ENCODE measurements at places on chromosomes 7 and 10. TPM values are rescaled to one million over a fixed set of nuclear protein-coding genes. Genes with fewer than 3 reads are reported as not detected.

C10orf67 gene
- total RNA-seq, result 0.14 TPM

TAF5 gene
- total RNA-seq, result 4.1 TPM

CYP3A4 gene
- 9.7 TPM for total RNA-seq

LRMDA gene
- total RNA-seq, result 17.1 TPM

DTX2 gene
- total RNA-seq, result 47.4 TPM

USP54 gene
- 65.2 TPM for total RNA-seq

FAM25G gene
- not detected for total RNA-seq

TMEM176B gene
- 304 TPM for total RNA-seq

FAM24A gene
- total RNA-seq, result not detected

IL15RA gene
- total RNA-seq, result 25.6 TPM

RSPH10B2 gene
- total RNA-seq, result 0.09 TPM

CCL26 gene
- total RNA-seq, result 0.89 TPM

IDI2 gene
- not detected for total RNA-seq

CYP26C1 gene
- 0.06 TPM for total RNA-seq

IFIT1B gene
- total RNA-seq, result not detected

ARHGEF35 gene
- 10.5 TPM for total RNA-seq

AHR gene
- total RNA-seq, result 76.6 TPM

NEUROG3 gene
- total RNA-seq, result not detected
